Fibroblast of skin of left quadriceps (primary cell): ENCODE measurements at places on chromosomes 2 and 18.

DNA sequence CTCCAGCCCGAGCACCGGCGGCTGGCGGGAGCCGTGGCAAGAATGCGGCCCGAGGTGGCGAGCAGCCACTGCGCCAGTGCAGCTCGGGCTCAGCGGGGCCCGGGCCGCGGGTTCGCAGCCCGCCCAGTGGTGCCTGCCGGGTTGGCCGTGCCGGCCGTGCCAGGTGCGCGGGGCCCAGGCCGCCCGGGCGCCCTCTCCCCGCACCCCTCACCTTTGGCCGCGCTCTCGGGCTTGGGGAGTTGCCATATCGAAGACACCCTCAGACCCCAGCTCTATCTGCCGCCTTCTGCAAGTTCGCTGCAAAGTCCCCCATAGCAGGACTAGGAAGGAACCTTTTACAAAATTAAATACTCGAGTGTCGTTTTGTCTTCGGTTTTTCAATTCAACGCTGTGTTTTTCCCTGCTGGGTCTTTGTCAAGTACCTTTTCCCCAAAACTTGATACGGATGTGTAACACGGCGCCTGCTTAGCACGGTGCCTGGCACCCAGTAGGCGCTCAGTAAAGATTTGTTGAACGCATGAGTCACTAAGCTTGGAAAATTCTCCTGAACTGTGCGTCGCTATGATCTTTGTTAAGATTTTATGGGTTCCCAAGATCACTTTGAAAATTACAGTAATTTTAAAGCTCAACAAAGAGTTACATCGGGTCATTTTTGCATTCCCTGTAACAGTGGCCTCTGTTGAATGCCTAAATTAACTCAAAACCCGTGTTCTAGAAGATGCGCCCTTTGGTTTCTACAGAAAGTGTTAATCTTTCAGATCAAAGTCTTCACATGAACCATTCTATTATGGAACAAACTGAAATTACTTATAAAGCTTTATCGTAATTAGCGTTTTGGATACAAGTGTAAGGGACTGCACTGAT lies 750 bp downstream of the STRADB start:
- DNase-seq, result no peak

DNA sequence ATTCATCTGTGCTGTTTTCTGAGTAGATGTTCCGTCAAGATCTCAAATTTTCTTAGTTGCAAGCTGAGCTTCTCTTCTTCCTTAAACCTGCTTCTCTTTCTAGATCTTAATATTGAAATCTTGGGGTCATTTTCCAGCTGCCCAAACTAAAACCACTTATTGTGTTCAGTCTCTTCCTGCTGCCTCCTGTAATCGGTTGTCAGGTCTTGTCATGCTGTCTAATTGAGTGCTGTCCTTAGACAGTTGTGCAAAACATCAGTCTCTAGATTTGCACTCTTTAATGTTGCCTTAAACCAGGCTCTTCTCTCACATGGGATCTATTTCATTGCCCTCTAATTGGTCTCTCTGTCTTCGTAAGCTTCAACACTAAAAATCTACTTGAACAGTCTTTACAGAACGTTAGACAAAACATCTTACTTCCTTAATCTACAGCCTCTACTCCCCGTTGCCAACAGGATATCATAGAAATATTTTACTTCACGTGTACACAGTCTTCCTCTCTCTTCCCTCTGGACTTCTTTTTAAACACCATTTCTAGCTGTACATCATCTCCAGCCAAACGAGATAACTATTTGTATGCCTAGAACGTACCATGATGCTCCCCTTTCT lies 34.9 kb downstream of the GPD2 start:
- DNase-seq, result no peak

DNA sequence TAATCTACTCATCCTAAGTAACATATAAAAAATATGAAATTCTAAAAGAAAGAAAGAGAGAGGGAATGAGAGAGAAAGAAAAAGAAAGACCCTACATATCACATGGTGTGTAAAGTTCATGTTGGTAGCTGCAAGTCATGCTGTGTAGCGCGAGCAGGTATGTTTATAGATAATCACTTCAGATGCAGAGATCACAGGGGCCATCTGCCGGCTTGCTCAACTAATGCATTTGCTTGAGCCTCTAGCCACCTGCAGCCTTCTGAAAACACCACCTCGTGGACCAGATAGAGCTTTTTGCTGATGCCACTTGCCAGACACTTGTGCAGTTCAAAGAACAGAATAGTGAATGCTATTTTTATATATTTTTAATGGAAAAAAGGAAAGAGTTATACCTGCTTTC lies 37.6 kb downstream of the CDH7 start:
- DNase-seq, result no peak

DNA sequence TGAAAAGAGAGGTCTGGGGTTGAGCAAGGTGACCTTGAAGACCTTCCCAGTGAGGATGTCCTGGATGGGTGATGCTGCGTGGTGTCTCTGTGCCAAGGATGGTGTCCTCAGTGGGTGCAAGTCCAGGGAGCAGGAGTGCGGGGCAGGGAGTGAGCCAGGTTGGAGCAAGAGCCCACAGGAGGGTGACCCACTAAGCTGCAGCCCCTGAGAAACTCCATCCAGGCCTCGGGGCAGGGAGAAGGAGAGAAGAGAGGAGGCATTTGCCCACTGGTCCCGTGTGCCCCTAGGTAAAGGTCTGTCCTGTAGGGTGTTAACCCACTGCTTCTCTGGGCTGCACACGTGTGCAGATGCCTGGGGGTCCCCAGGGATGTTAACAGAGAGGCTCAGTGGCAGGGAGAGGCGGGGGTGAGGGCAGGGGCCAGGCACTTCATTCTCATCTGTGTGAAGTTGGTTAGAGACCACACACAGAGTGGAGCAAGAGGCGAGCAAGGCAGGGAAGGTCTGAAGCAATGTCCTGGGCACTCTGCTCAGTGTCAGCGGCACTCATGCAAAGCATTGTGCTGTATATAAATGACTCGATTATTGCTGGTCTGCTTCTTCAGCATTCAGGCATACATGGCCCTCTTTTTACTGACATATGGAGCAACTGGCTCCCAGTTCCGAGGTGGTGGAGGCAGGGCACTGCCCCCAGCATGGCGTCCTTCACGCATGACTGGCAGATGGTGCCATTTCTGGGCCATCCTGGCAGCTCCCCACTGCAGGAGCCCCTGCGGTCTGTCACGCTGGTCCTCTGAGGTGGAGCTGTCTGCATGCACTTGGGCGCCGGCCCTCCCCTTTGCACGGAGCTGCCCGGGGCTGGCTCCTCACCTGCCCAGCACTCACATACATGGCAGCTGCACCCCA lies 117.2 kb upstream of the HS6ST1 start:
- DNase-seq, result no peak

DNA sequence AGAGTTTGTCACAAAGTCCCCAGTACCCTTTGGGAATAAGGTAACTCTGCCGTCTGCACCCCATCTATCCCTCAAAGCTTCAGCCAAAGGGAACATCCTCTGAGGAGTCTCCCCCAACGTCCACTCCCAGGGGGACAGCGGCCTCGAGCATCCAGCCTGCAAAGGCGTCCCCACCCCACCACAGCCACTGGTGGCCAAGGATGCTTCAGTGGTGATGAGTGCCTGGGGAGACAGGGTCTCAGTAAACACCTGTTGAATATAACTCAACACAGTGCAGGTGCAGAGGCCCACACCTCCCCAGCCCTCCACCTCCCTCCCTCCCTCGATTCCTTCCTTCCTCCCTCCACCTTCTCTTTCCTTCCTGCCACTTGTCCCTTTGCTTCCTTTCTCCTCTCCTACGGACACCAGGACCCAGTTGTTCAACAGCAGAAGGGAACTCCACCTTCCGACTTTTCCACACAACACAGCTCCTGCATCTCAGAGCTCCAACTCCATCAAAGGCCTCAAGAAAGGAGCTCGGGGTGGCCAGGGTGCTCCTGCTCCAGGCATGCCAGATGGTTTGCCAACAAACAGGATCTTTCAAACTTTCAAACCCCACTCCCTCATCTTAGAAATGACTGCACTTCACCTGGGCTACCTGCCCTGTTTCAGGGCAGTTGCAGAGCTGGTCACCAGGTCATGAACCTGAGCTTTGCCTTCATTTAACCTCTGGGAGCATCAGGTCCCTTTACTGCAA lies 87.8 kb upstream of the SNTG2 start:
- no peak for DNase-seq

DNA sequence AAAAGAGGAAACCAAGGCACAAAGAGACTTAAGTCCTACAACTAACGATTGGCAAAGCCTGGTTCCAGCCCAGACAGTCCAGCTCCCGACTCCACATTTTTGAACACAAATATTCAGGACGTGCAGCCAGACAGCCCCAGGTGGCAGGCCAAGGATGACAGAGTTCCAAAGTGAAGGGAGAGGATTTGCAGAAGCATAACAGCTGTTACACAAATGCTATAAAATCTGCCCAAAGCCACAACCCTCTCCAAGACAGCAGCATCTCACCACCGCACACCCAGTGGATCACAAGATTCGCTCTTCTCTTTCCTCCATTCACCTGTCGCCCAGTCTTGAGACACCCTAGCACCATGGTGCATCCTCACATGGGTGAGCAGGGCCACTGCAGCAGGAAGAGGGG lies 227.1 kb upstream of the ID2 start:
- no peak for DNase-seq

DNA sequence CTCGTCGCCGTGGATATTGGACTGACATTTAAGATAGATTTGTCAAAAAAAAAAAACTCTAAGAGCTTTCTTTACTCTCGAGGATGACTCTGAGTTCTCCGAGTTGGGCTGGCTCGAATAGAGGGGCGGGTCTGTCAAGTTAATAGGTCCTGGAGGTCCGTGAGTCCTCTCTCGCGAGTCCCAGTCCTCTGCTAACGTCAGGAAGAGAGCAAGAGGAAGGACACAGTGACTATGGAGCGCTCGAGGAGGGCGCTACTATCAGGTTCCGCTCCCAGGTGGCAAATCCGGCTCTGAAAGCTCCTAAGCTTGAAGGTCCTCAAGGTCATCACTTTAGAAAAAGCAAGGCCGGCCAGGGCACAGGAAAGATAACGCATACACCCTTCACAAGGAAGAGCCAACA lies 404 bp upstream of the AKAIN1 start:
- DNase-seq, result no peak

DNA sequence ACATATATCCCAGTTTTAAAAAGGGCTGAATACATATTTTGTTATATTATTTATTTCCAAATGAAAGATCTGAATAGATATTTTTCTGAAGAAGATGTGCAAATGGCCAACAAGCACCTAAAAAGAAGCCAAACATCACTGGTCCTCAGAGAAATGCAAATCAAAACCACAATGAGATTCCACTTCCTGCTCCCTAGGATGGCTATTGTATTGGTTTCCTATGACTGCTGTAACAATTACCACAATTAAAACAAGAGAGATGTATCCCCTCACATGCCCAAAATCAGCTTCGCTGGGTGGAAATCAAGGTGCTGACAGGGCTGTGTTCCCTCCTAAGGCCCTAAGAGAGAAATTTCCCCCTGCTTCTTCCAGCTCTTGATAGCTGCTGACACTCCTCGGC lies 23.2 kb downstream of the ABCB11 start:
- no peak for DNase-seq

GRCh38 chr2:61675204-61675603 lies 137.0 kb upstream of the XPO1 start:
- no peak for DNase-seq

- DNase-seq, result peak; percentile 98
These were observed at the start of gene UBXN4 for GRCh38 chr2:135741395-135742324. UBXN4 (plus strand) TSS chr2:135741855; CDS start chr2:135741930, 75 bp downstream.

GRCh38 chr18:56393870-56394269 lies 244.5 kb downstream of the TXNL1 start:
- no peak for DNase-seq

DNA sequence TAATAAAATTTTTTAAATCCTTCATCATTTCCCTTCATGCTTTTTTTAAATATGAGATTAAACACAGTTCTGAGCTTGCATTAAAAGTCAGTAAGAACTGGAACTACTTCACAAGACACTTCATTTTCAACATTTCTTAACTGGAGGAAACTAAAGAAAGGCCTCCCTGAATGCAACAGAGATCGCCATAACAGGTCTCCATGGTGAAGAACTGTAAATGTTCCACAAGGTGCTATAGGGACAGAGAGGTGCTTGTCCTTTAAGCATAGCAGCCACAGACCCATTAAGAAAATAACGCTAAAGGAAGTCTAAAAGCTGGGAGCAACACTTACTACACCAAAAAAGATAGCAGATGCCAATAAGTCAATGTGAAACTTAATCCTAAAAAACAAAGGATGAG lies 8.5 kb downstream of the STAM2 start:
- no peak for DNase-seq

GRCh38 chr2:235668782-235669181 lies 174.9 kb downstream of the AGAP1 start:
- DNase-seq, result no peak

- DNase-seq, result no peak
These were observed 655.9 kb downstream of the DCC start for GRCh38 chr18:52995875-52996274.

- no peak for DNase-seq
These were observed 66.0 kb downstream of the CDH2 start for GRCh38 chr18:28110924-28111323.

DNA sequence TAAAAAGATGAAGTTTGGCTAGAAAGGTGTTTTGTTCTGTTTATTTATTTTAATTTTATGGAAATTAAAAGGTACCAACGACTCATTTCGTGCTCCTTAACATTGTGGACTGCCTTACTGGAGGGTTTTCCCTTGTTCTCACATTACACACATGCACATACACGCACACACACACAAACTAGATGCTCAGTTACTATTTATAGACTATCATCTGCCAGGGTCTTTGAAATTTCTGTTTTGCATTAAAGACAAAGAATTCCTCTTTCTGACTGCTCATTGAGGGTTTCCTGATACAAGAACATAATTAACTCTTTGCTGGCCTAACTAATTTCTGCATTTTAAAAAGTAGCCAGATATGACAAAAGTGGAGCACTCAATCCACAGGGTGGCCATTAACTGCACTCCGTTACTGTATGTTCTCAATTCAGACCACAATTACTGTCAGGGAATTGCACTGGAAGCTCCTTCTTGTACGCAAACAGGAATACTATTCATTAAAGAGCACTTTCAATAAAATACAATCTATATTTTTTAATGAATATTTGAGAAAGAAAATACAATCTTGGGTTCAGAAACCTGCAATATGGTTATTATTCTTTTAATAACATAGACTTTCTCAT lies 366.9 kb upstream of the GALNT5 start:
- peak; percentile 51 for DNase-seq

- no peak for DNase-seq
These were observed 109.6 kb downstream of the COLEC12 start for GRCh38 chr18:390741-391478.

DNA sequence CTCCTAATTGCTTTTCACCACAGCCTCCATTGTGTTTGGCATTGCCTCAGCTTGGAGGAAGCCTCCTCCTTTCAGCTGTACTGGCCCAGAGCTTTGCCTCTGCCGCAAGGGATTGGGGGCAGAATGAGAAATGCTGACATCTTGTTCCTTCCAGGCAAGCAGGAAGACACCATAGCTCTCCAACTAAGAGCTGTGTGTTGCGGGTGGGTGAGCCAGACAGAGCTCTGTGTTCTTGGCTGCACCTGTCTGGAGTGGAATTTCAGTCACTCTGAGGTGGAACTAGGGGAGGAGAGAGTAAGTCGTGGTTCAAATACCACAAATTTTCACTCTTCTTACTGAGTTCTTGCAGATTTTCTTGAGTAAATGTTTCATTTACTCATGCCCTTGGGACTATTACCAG lies 36.6 kb upstream of the KCNF1 start:
- DNase-seq, result no peak
